ENCODE measurements at places on chromosomes 2 and 18. TPM values are rescaled to one million over a fixed set of nuclear protein-coding genes. Genes with fewer than 3 reads are reported as not detected.

POTEI gene
- not detected for total RNA-seq

HMSD gene
- total RNA-seq: not detected

GKN1 gene
- total RNA-seq: not detected

ABCG8 gene
- not detected for total RNA-seq

CCDC150 gene
- 0.22 TPM for total RNA-seq

AQP4 gene
- total RNA-seq: not detected

PLB1 gene
- total RNA-seq: 1.3 TPM

CMPK2 gene
- 7.6 TPM for total RNA-seq

POU3F3 gene
- not detected for total RNA-seq

MYL12A gene
- total RNA-seq: 190 TPM

SLC5A7 gene
- total RNA-seq: not detected

KIF1A gene
- total RNA-seq: not detected

TBR1 gene
- total RNA-seq: not detected

IHH gene
- total RNA-seq: not detected

INHBB gene
- total RNA-seq: not detected

CTNNA2 gene
- not detected for total RNA-seq

CXXC1 gene
- total RNA-seq: 128 TPM

BOLA3 gene
- total RNA-seq: 11.4 TPM

ATP8B1 gene
- total RNA-seq: not detected

SKOR2 gene
- not detected for total RNA-seq

GPR155 gene
- total RNA-seq: 8.3 TPM

FAP gene
- not detected for total RNA-seq
